ENCODE measurements at places on chromosomes 7 and 10.
A peak's percentile ranks its signal among the peaks of the same experiment; 100 is the strongest.

- DNase-seq = peak; percentile 50
These were observed 63.5 kb downstream of the LGI1 start for GRCh38 chr10:93821051-93821772.

DNA sequence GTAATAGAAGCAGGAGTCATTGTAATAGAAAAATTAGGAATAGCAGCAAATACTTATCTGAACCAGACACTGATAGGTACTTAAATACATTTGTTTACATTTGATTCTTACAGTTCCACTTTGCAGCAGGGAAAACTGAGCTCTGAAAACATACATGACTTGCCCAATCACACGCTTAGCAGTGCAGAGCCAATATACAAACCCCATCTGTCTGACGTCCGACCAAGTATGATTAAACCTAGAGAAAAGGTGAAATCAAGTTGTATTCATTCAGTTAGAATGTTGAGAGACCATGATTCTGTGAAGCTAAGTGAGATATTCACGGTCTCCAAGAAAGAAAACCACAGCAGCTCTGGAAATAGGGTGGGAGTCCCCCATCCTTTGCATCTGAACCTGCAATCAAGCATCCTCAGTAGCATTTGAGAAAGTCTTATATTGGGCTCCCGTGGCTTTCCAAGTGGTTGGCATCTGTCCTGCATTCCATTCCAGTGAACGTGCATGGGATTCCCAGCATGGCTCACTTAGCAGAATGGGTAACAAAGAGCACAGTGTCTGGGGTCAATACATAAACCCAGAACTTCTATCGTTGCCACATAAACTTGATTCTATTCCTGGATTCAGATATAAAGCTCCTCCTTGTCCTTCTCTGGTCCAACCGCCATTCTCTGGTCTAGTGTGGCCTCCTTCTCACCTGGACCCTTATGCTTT, 148.7 kb upstream of the RSU1 start:
- peak; percentile 80 for DNase-seq

DNA sequence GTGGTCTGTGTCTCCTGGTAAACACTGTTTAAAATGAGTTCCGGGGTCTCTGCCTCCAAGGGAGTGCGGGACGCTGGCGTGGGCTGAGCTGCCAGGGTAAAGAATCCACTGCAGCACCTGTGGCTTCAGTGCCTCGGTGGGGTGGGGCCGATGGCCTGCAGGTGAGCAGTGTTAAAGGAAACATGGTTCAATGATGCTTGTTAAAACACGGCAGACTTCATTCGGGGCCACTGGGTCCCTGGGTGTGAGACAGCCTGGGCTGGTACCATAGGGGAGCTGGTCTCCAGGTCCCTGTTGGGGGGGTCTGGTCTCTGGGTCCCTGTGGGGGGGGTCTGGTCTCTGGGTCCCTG, 24.9 kb upstream of the KNDC1 start:
- DNase-seq = no peak

DNA sequence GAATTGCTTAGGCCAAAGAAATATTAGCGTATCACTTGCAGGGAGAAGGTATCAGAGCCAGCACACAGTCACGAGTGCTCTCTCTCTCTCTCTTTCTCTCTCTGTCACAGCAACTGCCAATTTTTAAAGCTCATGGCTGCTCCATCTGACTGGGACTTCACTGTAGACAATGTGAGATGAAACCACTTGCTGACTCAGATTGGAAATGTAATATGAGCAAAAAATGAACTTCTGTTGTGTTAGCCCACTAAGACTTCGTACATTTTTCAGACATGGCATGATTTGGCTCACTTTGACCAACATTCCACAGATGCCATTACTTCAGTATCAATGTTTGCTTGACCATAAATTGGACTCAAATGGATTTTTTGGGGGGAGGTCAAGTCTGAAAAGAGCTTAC, 68.1 kb downstream of the DGKB start:
- DNase-seq = peak; percentile 48

DNA sequence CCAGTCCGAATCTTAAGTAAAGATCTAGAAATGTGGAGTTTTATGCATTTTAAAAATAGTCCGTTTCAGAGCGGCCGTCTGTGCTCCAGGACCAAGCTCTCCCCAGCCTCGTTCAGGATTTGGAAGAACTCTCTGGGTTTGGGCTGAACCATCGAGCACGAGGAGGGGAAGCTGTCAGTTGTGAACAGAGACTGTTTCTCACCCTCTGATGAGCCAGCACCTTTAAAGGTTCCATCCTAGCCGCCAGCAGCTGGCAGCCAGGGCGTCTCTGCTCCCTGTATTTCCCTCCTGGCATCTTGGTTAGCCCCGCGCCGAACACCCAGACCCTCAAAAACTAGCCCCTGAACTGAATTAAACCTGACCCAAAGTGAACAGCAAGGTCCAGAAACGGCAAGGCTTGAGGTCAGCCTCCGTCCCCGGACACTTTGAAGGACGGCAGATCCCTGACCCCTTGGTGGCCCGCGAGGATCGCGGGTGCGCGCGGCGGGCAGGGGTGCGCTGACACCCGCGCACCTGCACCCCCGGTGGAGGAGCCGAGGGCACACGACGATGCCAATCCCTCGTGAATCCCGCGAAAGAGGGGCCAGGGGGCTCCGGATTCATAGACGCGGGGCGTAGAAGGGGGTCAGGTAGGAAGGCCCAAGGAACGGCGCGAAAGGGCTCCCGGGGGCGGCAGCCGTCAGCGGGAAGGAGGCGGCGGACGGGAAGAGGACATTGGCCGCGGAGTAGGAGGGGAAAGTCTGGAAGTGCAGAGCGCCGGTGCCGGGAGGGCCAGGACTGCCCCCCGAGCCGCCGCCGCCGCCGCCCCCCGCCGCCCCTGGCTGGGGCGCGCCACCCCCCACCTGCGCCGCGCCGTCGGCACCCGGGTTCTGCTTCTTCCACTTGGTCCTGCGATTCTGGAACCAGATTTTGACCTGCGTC, 2.7 kb downstream of the NKX1-2 start:
- DNase-seq = no peak

GRCh38 chr10:3330663-3331062, 158.1 kb upstream of the PITRM1 start:
- no peak for DNase-seq

DNA sequence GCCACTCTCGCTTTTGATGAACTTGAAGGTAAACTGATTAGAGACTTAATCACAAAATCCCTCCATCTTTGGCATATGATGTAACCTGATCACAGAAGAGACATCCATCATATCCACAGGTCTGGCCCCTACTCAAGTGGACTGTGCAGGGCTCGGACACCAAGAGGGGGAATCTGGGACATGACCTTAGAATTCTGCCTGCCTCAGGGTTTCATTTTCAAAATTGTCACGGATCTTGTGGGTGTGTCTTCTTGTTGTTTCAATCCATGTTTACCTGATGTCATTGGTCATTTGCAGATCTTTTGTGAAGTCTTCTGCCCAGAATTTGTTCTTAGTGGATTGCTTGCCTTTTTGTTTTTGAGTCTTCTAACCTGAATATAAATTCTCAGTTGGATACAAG, 5.9 kb upstream of the ARMS2 start:
- no peak for DNase-seq

DNA sequence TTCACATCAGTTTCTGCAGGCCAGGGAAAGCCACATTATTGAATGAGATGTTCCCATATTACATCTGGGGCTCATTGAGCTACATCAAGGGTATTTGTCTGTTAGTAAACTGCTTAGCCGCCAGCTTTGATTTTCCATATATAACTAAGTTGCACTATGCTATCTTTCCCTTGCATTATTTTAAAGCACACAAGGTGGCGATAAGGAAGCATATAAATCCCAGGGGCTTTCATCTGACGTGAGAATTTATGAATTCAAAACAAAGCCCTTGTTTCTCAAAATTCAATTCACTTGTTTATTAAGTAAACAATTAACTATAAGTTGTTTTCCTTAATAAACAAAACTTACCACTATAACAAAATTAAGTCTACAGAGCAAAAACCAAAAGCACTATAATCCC, 334.1 kb upstream of the TPK1 start:
- DNase-seq = no peak

DNA sequence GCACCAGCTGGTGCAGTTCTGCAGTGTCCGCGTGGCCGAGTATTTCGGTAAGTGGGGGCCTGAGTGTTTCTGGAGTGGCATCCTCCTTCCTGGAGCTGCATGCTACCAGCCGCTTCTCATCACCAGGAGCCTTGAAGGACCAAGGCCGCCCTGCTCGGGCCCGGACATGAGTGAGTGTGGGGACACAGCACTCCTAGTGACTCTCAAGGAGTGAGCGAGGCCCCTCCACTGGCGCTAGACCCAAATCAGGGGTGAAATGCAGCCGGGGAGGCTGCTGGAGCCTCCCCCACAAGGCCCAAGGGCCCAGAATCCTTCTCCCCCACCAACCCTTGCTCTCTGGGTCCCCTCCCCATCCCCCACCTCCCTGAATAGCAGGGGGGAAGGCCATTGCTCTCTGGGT, 48.0 kb downstream of the CAMK2B start:
- no peak for DNase-seq

GRCh38 chr7:157404845-157405481, 68.2 kb downstream of the DNAJB6 start:
- DNase-seq = peak; percentile 88

DNA sequence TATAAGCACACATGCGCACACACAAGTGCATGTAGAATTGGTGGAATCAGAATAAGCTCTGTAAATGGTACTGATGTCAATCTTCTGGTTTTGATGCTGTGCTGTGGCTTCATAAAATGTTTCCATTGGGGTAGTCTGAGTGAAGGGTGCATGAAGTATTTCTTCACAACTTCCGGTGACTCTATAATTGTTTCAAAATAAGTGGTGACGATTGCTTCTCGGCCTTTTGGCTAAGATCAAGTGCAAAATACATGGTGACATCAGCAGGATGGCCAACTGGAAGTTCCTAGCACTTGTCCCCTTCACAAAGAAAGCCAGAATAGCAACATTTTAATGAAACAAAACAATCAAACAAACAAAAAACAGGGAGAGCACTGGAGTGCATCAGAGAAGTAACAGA, 41.6 kb upstream of the CAMK2B start:
- no peak for DNase-seq

DNA sequence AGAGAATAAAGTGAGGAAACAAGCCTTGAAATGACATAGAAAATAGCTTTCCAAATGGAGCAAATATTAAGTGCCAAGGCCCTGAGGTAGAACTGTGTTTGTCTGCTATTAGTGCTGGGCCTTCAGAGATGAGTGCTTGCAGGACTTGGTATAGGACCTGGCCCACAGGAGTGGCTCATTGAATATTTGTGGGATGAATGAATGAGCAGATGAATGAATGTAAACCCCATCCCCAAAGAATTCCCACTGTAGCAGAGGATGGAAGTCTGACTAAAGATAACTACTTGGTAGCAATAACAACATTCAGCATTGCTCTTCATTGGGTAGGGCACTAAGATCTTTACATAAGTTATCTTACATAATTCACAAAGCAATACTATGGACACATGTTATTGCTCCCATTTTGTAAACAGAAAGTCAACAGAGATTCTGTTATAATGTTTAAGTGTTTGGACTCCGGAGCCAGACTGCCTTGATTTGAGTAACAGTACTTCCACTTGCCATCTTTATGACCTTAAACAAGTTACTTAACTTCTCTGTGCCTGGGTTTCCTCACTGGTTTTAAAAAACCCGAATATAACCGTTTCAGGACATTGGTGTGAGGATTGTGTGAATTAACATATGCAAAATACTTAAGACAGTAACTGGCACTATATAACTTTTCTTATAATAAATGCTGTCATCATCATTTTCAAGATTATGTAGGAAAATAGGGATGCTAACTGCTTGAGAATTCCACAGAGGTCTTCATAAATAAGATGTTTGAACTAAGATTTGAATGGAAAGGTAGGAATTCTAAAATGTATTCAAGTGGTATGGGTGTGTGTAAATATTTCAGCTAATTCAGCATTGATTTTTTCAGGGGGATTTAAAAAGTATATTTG, 141.9 kb downstream of the PRKG1 start:
- DNase-seq = no peak

GRCh38 chr10:79112881-79113431, 44.2 kb downstream of the ZMIZ1 start:
- DNase-seq = peak; percentile 87

DNA sequence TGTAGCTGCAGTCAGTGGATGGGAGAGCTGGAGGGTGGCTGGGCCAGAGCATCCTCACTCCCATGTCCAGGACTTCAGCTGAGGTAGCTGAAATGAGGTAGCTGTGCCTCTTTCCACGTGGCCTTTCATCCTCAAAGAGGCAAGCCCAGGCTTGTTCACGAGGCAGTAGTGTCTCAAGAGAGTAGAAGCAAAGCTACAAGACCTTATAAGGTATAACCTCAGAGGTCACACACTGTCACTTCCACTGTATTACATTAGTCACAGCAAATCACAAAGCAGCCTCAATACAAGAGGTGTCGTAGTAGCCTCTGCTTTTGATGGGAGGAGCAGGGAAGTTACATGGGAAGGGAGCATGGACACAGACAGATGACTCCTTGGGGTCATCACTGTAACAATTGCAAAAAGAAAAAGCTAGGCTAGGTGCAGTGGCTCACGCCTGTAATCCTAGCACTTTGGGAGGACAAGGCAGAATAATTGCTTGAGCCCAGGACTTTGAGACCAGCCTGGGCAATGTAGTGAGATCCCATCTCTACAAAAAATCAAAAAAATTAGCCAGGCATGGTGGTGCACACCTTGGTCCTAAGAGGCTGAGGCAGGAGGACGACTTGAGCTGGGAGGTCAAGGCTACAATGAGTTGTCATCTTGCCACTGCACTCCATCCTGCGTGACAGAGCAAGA, 97.5 kb downstream of the SKIDA1 start:
- DNase-seq = no peak

DNA sequence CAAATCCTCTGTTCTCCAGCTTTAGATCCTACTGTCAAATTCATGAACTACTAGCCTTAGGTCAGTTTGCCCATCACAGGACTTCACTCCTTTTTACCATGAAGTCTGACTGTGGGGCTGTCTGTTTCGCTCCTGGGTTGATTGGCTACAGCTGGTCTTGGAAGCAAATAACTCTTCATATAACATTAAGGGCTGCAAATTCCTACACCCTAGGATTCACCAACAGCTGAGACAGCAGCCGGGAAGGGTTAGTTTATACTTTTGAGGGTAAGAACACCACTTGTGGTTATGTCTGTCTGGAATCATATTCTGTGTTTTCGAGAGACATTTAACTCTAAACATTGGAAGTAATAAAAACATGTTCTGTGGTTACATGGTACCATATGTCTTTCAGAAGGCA, 55.9 kb upstream of the KIAA1217 start:
- no peak for DNase-seq

DNA sequence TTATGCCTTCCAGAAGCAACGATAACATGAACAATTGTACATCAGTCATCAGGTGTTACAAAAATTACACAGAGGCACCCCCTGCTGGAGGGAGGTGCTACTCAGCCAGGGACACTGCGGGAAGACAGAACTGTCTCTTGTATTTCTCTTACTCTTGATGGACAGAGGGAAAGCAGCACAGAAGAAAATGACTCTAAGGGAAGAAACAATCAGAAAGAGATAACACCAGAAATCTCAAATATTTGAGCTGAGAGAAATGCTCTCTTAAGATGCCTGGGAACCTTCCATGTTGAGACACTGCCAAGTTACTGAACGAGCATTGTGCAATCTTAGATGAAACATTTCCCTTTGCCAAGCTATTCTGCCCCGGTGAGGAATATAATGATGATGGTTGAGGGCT, 227.6 kb upstream of the NPSR1 start:
- DNase-seq = peak; percentile 65
